CD4-positive, alpha-beta T cell treated with Interleukin-21 for 1 hour (primary cell): ENCODE measurements at places on chromosomes 6 and 20.

DNA sequence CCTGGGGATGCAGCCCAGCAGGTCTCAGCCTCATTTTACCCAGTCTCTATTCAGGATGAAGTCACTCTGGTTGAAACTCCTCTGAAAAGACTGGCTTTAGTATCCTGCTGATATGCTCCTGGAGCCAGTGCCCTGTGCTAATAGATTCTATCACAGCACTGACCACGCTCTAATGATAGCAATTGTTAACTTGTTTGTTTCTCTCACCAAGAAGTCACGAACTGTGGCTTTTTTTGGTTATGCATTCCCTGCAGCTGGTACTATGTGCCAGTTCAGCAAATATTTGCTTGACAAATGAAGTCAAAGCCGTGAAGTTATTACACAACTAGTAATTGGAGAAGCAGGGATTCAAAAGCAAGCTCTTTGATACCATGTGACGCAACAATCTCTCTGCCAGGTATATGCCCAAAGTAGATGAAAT, 754.6 kb downstream of the KIF16B start:
- DNase-seq = no peak

DNA sequence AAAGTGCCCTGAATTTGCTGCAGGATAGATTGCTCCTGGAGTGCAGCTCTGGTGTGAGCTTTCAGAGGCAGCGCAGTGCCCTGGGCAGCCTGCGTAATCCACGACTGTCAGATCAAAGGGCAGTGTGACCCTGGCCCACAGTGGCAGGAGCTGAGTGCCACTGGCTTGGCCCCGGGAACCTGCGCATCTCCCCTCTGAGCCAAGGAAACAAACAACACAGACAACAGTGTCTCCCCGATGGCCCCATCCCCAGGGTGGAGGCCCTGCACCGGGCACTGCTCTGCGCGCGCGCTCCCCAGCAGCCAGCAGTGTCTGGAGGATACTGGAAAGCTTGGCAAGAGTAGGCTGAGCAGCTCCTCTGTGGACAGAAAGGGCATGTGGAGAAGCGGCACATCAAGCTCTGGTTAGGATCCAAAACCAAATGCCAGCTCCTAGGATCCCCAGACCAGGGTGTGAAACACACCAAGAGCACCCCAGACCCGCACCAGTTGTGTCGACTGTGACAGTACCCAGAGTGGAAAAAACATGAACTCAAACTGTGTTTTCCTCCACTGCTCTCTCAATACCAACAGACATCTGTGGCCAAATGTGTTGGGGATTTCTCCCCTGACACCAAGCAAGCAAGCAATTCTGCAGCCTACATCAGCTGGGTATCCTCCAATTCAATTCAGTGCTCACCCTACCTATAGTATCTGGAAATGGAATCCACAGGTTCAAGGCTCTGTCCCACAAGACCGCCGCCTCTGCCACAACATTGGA, 26.7 kb downstream of the RBCK1 start:
- DNase-seq = no peak

- DNase-seq = no peak
Observed at GRCh38 chr6:52152711-52153160, 33.4 kb upstream of the IL17A start.

- DNase-seq = no peak
Observed at GRCh38 chr6:17466707-17467106, 73.3 kb downstream of the CAP2 start.

- no peak for DNase-seq
Observed at GRCh38 chr6:131096786-131097185, 33.7 kb upstream of the EPB41L2 start.

DNA sequence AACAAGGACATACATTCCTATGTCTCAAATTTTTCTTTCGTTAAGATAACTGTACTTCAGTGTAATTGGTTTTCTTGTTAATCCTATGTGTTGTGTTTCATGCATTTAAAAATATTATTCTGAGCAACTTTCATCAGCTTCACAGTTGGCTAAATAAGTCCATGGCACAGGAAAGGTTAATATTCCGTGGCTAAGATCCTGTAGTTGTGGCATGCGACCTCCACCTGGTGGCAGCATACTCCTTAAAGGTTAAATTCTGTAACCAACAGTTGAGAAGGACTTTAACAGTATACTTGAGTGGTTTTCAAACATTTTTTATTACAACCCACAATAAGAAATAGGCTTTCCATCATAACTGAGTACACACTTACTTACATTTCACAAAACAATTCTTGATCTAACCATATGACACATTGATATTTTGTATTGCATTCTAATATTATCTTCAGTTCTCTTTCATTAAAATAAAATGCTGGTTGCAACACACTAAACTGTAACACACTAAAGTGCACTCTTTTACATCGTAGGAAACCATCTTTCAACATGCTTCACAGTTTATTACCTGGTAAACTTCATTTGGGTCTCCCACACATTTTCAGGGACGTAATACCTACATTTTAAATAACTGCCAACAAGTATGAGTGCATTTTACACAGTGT, 118.3 kb downstream of the SLX4IP start:
- peak; percentile 27 for DNase-seq

DNA sequence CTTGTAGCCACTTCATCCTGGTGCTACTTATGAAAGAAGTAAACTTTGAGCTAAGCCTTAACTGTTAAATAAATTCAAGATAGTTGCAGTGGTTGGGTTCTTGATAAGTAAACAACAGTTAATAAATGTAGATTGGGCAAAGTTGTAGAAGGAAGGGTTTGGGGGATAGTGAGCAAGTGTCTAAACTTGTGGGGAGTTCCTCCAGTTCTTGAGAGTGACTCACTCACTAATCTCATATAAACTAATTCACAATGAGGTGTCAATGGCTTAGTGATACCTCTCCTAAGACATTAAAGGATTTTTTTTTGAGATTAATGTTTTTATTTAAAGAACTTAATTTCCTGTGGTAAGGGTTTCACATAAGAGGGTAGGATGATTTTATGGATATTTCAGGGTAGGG, 507.4 kb downstream of the BMP2 start:
- no peak for DNase-seq

- no peak for DNase-seq
Observed at GRCh38 chr6:158010591-158011477, 29.2 kb downstream of the SYNJ2 start.

- DNase-seq = peak; percentile 24
Observed at GRCh38 chr6:44667668-44668390, 280.3 kb downstream of the CDC5L start.
